Hematopoietic multipotent progenitor cell (in vitro differentiated cells): ENCODE measurements at places on chromosomes 4 and X. TPM values are rescaled to one million over a fixed set of nuclear protein-coding genes. Genes with fewer than 3 reads are reported as not detected.

Gene TEX28
- under 0.01 TPM for total RNA-seq

Gene DHRSX
- total RNA-seq, result 24.0 TPM

Gene GNL3L
- total RNA-seq, result 47.4 TPM

Gene UGT2A2
- total RNA-seq, result not detected

Gene QDPR
- 18.6 TPM for total RNA-seq

Gene REELD1
- not detected for total RNA-seq

Gene MAGEA3
- total RNA-seq, result not detected

Gene FBXW7
- 15.9 TPM for total RNA-seq

Gene GIMD1
- not detected for total RNA-seq

Gene SLIT2
- under 0.01 TPM for total RNA-seq

Gene UBQLN2
- total RNA-seq, result 12.7 TPM

Gene SH3TC1
- 88.1 TPM for total RNA-seq

Gene SFRP2
- total RNA-seq, result not detected

Gene CYSLTR1
- 11.8 TPM for total RNA-seq

Gene SCOC
- total RNA-seq, result 5.1 TPM

Gene ASMT
- total RNA-seq, result not detected

Gene XAGE2
- not detected for total RNA-seq

Gene PCDH10
- total RNA-seq, result under 0.01 TPM

Gene TLR3
- 3.2 TPM for total RNA-seq

Gene DIPK2B
- total RNA-seq, result under 0.01 TPM

Gene PPP4R3C
- total RNA-seq, result not detected

Gene DCAF12L2
- total RNA-seq, result 0.27 TPM

Gene C4orf51
- not detected for total RNA-seq

Gene CENPVL1
- 0.54 TPM for total RNA-seq

Gene TMEM128
- 13.7 TPM for total RNA-seq

Gene PIM2
- total RNA-seq, result 142 TPM

Gene VCX3B
- not detected for total RNA-seq

Gene PDZD11
- 10.8 TPM for total RNA-seq

Gene ALB
- not detected for total RNA-seq

Gene COL4A6
- total RNA-seq, result not detected

Gene SNCA
- 18.6 TPM for total RNA-seq

Gene EDNRA
- total RNA-seq, result not detected

Gene VCX
- not detected for total RNA-seq

Gene DUX4
- not detected for total RNA-seq

Gene HERC5
- 6.5 TPM for total RNA-seq

Gene VSIG1
- not detected for total RNA-seq

Gene F9
- total RNA-seq, result not detected

Gene ALAS2
- 4.6 TPM for total RNA-seq

Gene DCX
- under 0.01 TPM for total RNA-seq

Gene EDA2R
- total RNA-seq, result 1.1 TPM

Gene SASH3
- 96.9 TPM for total RNA-seq

Gene CRMP1
- under 0.01 TPM for total RNA-seq

Gene PCYT1B
- total RNA-seq, result 14.3 TPM

Gene GJB1
- not detected for total RNA-seq

Gene SLC25A5
- 340 TPM for total RNA-seq

Gene GAGE12F
- total RNA-seq, result not detected

Gene SOWAHB
- total RNA-seq, result not detected

Gene KIF4A
- 0.81 TPM for total RNA-seq

Gene LRP2BP
- 0.54 TPM for total RNA-seq
